ENCODE measurements at places on chromosomes 1 and 21.

GRCh38 chr1:209721323-209721722, 16.7 kb downstream of the HSD11B1 start:
- no peak for DNase-seq

DNA sequence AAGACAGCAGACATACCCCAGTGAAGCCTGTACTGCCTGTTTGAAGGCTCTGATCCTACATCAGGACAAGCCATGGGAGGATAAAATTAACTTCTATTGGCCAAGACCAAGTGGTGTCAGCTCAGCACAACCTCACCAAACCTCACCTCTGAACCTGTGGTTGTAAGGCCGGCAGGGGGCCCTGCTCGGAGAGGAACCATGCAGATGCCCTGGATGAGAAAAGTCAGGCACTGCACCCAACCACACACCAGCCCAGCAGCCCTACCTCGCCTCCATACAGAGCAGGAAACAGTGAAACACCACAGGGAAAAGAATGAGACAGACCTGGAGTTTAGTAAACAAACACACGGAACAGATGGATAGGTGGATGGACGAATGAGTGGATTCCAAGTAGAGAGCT, 70.0 kb upstream of the PAX7 start:
- DNase-seq, result no peak

DNA sequence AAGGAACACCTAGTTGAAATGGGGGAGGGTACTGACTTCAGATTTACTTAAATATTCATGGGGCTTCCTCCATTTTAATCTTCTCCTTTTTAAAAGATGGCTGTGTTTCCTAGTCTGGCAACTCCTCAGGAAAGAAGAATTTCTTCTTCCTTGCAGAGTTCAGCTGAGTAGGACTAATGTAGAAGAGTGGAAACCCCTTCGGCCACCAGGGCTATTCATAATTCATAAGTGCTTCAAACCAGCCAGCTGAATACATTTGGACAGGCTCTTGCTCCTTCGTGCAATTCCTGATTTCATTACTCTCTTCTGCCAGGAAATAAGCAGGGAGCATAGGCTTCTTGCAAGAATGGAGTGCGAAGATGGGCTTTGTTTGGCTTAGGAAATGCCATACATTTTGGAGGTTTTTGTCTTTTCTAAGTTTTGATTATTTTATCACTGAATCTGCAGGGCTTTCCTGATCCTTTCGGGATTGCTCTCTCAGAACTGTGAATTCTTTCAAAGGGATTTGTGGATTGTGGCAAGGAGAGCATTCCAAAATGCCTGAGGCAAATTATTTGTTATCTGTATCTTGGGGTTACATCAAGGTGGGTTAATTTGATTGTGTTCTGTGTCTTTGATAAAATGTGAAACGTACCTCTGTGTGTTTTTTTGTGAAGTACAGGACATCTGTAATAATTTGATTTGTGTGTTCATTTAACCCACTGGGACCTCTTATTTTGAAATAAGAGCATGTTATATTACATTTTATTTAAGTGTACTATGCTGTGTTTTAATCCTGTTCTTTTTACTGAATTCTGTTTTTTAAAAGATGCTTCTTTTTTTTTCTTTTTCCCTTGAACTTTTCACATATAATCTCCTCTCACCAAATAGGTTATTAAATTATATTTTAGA, 179.4 kb upstream of the SGIP1 start:
- DNase-seq, result no peak

- DNase-seq, result no peak
These were observed 842 bp upstream of the GCSAML start for GRCh38 chr1:247548092-247548491.

DNA sequence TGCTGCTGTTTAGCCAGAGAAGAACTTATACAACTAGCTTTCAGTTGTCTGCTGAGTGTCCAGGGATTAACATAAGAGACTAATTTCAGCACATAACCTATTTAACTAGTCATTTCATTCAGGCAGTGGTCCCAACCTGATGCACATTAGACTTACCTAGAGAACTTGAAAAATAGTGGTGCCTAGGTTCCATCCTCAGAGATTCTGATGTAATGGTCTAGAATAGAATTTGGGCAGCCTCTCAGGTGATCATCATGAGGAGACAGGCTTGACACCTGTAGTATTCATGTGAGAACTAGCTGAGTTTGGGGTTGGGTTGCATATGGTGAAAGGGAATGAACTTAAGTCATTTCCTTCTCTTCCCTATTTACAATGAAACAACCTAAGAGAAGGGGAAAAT, 24.8 kb downstream of the CNST start:
- DNase-seq, result no peak

DNA sequence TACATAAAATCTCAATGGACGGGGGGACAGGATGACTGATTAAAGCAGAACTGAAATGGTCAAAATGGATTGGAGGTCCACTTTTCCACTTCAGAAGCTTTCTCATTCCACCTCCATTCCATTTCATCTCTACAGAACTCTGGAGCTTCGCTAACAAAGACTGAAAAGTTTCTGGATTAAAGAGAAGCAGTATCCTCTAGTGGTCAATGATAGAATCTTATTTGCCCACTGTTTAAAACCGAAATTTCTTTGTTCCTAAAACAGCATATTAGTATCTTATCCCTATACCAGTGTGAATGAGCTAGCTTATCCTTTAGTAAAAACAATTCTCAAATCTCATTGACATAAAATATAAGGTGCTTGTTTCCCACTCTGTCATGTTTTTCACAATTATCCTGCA, 890.6 kb downstream of the KCNT2 start:
- no peak for DNase-seq

DNA sequence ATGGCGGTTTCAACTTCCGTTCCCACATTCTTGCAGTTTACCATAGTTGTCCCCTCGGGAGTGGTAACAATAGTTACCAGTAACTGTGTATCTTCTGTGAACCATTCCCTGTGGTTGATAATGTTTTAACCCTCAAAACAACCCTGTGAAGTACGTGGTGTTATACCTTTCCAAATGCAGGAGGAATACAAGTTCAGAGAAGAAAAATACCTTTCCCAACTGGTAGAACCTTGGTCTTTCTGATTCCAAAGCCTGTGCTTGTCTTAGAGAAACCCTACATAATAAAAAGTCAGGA, 789 bp downstream of the BTF3L4 start:
- no peak for DNase-seq

DNA sequence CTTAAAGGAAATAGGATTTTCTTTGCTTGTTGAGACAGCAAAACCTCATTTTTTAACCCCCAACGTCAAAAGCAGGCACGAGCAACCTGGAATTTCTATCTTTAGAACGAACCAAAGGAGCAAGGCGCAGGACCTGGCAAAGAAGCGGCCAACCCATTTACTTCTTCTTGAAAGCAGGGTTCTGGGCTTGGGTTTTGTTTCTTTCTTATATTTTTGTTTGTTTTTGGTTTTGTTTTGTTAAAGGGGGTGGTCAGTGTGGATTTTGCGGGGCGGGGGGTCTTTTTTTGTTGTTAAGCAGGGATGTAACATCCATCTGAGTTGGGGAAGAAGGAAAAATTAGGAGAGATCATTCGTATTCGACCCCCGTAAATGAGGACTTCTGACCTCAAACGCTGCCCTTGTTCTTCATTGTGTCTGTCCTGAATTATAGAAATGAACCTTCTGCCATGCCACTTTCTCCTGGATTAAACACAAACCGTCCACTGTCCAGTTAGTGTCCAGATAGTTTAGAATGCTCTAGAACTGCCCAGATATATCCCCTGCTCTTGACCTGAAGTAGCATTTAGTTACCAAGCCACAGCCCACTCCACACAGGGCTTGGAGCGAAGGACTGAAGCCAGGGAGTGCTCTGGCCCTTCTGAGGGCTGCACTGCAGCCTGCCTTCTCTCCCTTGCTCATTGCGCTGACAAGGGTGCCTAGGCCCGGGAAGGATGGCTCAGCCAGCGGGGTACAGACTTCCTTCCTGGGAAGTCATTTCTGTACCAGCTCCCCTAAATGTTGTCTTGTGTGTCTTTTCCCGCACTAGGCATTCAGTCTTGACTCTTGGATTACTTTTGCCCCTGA, 909 bp upstream of the APP start:
- peak; percentile 28 for DNase-seq

DNA sequence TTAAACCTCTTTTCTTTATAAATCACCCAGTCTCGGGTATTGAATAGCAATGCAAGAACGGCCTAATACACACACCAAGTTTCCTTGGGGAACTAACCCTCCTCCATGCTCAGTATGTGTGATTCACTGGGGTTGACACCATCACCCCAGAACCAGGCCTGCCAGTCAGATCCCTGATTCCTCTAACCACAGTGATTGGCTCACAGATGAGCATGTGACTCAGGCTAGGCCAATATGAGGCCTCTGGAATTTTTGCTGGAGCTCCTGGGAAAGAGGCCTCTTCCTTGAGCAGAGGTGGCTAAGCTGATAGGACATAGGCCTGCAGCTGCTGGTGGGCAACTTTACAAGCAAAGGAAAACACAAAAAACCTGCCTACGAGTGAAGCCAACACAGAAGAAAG, 74.7 kb upstream of the ZBTB40 start:
- DNase-seq, result no peak

- no peak for DNase-seq
These were observed 5.5 kb upstream of the MMP23B start for GRCh38 chr1:1626207-1627141.

- no peak for DNase-seq
These were observed 25.9 kb upstream of the RCAN1 start for GRCh38 chr21:34640858-34641257.

GRCh38 chr1:207748737-207749528, 2.9 kb upstream of the CD46 start:
- DNase-seq, result no peak

- peak; percentile 40 for DNase-seq
These were observed 8.3 kb upstream of the KIAA0040 start for GRCh38 chr1:175200678-175201521.
